ENCODE measurements at places on chromosomes 3 and 15.

GRCh38 chr3:11774296-11774877 is 72.3 kb downstream of the TAMM41 start:
- no peaks in the 10 kb centered on the region for H3K27me3 ChIP-seq
- peak; percentile 61 for DNase-seq
- no peak overlapping the region for H3K4me3 ChIP-seq
- H3K27ac ChIP-seq: no peak overlapping the region
- H3K4me1 ChIP-seq: peaks cover 7% of the 10 kb centered on the region
- H3K36me3 ChIP-seq: no peaks in the 10 kb centered on the region

DNA sequence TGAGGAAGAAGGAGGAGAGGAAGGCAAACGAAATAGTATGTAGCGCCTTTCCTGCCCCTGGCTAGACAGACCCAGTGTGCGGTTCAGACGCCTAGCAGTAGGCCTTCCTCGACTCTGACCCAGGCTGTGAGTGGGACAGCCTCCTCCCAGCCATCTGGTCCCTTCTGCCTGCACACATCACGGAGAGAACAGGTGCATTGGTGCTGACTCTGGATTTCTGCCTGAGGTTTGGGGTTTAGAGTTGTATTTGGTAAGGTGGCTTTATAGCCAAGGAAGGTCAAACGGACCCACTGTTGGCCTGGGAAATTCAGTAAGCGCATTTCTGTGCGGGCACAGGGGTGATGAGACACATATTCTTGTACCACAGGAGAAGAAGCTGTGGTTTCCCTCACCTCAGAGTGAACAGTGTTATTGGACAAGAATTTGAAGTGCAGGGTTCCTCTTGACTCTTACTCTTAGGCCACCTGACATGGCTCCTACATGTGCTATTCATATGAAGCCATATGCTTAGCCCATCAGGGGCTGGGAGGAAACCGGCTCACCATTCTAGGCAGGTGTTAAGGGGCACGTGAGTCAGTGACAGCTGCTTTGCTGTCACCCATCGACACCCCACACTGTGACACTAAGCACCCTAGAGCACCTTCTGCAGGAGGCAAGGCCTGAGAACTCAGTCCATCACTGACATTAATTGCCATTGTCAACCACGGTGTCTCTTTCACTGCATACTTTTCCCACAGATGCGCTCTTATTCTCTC is 143.3 kb downstream of the CHDH start:
- H3K27ac ChIP-seq: no peak overlapping the region
- no peak overlapping the region for H3K4me3 ChIP-seq
- no peaks in the 10 kb centered on the region for H3K36me3 ChIP-seq
- H3K27me3 ChIP-seq: no peaks in the 10 kb centered on the region
- H3K4me1 ChIP-seq: peaks cover 6% of the 10 kb centered on the region

DNA sequence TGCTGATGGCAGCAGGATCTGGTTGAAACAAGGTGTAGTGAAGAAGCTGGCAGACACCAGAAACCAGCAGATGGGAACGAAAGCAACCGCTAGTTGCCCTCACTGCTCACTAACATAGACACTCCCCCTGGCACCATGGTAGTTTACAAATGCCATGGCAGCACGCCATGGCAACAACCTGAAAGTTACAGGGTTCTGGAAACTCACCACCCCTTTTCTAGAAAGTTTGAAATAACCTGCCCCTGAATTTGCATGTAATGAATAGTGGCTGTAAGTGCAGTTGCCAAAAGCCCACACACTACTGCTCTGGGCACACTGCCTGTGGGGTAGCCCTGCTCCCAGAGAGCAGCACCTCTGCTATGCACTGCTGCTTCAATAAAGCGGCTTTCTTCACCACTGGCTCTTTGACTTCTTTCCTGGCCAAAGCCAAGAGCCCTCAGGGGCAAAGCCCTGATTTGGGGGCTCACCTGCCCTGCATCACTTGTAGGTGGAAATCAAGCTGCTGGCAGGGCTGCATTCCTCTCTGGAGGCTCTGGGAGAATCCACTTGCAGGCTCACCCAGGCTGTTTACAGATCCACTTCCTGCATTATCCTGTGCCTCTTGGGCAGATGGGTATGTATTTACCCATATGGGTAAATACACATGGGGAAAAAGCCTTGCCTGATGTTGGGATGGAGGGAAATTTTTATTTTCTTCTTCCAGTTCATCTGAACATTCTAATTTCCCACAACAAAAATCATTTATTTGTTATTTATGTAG is 2.0 kb upstream of the GP9 start:
- no peaks in the 10 kb centered on the region for H3K27me3 ChIP-seq
- H3K4me1 ChIP-seq: peaks cover 15% of the 10 kb centered on the region
- H3K36me3 ChIP-seq: no peaks in the 10 kb centered on the region

DNA sequence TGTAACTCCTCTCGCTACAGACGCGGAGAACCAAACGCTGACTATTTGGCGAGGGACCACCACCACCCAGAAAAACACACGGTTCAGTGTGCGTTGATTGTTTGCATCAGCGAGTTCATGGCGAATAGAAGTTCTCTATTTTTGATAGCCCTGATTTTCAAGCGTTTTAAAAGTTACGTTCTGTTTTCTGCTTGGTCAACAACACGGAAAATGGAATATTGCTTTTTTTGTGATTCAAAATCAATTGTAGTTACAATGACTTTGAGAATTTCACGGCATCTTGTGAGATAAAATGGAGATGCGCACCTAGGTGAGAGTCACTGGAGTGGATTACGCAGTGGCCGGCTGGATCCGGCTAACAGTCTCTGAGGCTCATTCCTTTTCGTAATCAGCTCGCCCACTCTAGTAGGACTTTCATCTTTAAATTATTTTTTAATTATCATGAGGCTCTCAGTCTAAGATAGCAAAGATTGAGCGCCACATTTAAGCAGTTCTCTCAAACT is 54.8 kb downstream of the CCDC54 start:
- H3K27me3 ChIP-seq: no peaks in the 10 kb centered on the region
- H3K27ac ChIP-seq: peak overlapping the region; percentile 98
- peak; percentile 68 for DNase-seq

DNA sequence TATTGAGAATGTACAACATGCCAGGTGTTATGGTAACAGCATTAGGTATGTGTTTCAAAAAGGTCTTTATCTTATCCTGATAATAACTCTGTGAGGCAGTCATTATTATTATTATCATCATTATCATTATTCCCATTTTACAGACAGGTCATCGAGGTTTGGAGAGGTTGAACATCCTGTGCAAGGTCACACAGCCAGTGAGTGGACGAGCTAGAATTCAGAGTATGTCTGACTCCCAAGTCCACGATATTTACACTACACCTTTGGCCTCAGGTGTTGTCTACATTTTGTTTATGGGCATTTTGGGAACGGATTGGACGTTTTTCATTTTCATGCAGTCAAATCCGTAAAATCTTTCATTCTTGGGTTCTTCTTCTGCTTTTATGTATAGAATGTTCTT is 24.0 kb downstream of the GLDN start:
- DNase-seq: no peak
- no peak overlapping the region for H3K27ac ChIP-seq
- no peak overlapping the region for H3K4me3 ChIP-seq

GRCh38 chr3:136672457-136672856 is 79.7 kb downstream of the STAG1 start:
- H3K4me1 ChIP-seq: peaks cover 17% of the 10 kb centered on the region
- H3K4me3 ChIP-seq: no peak overlapping the region
- DNase-seq: no peak

DNA sequence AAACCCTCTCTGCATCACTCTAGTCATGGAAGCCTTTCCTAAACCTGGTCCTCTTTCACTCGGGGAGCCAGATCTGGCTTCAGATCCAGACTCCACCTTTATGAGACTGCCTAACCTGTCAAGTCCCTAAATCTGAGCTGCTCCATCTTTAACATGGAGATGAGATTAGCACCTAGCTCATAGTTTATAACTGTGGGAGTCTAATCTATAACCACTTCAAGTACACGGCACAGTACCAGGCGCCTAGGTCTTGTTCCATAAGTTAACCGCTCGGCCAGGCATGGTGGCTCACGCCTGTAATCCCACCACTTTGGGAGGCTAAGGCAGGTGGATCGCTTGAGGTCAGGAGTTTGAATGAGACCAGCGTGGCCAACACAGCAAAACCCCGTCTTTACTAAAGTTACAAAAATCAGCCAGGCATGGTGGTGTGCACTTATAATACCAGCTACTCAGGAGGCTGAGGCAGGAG is 30.3 kb downstream of the TPM1 start:
- no peak overlapping the region for H3K4me3 ChIP-seq
- peaks cover 10% of the 10 kb centered on the region for H3K4me1 ChIP-seq
- DNase-seq: no peak
- no peak overlapping the region for H3K27ac ChIP-seq
- H3K27me3 ChIP-seq: no peaks in the 10 kb centered on the region

- no peaks in the 10 kb centered on the region for H3K36me3 ChIP-seq
- DNase-seq: no peak
- no peaks in the 10 kb centered on the region for H3K27me3 ChIP-seq
- H3K4me3 ChIP-seq: no peak overlapping the region
Observed at GRCh38 chr3:11391174-11391879, 119.1 kb downstream of the ATG7 start.

Data from upper lobe of right lung (tissue), 1 donor.